AG09319 (cell line): ENCODE measurements at places on chromosomes 6 and 20.
A peak's percentile ranks its signal among the peaks of the same experiment; 100 is the strongest.

DNA sequence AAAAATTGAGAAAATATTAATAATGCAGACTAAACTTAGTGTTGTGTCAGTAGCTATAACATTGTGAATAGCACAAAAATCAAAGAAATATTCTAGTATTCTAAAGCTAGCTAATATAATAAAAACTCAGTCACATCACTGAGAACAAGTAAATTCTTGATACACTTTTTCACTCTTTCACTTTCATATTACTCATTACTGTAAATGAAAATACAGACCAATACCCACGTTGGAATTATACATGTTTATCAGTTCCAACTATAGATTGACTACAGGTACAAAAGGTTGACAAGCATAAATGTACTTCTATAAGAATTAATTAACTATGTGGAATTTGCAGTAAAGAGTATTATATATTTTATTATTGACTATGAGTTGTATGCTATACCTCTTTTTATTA is 1043.4 kb upstream of the FLRT3 start:
- no peak for DNase-seq

DNA sequence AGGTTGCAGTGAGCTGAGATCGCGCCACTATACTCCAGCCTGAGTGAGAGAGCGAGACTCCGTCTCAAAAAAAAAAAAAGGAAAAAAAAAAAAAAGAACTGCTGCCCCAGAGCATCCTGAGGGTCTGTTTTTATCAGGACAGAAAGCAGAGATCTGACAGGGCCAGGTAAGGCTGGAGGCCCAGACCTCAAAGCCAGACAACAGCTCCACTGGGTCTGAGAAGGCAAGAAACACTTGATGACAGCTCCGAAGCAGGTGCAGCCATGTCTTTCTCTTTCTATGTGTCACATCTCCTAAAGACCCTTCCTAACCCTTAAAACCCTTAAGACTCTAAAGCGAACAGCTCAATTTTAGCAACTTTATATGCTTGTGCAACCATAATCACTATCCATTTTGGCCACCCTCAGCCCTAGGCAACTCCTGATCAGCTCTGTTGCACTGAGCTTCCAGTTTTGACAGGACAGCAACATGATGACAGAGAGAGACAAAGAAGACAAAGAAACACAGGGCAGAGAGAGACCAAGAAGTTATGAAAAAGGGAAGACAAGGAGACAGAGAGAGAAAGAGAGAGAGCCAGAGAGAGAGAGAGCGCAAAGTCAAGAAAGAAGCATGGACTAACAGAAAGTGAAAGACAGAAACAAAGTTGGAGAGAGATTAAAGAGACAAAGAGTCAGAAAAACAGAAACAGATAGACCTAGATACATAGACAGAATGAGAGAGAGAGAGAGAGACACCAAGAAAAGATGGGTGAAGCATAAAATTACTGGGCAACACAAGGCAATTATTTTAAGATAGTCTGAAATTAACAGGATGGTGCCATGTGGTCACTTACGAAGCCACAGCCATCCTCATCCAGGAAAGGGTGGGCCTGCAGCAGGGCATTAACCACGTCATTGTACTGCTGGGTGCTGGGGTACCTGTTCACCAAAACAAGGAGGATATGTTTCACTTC is 39.2 kb downstream of the SAMD3 start:
- DNase-seq, result no peak

- DNase-seq, result no peak
Measured at GRCh38 chr20:9506964-9507369, 7.4 kb upstream of the LAMP5 start.

GRCh38 chr6:110646951-110647910 is 168.0 kb downstream of the CDK19 start:
- DNase-seq, result no peak

GRCh38 chr6:35273822-35274559 is 14.5 kb downstream of the ZNF76 start:
- no peak for DNase-seq

- DNase-seq, result peak; percentile 95
Measured at GRCh38 chr6:36885461-36886401, at the start of gene C6orf89. Gene C6orf89 (plus strand): TSS chr6:36885952. CDS start chr6:36899445, 13,493 bp downstream.

GRCh38 chr20:10468340-10468845 is 33.3 kb downstream of the SLX4IP start:
- no peak for DNase-seq
